ENCODE measurements at places on chromosomes 5 and 9. TPM values are rescaled to one million over a fixed set of nuclear protein-coding genes. Genes with fewer than 3 reads are reported as not detected.

The SH3RF2 gene
- total RNA-seq = 58.2 TPM

DNA sequence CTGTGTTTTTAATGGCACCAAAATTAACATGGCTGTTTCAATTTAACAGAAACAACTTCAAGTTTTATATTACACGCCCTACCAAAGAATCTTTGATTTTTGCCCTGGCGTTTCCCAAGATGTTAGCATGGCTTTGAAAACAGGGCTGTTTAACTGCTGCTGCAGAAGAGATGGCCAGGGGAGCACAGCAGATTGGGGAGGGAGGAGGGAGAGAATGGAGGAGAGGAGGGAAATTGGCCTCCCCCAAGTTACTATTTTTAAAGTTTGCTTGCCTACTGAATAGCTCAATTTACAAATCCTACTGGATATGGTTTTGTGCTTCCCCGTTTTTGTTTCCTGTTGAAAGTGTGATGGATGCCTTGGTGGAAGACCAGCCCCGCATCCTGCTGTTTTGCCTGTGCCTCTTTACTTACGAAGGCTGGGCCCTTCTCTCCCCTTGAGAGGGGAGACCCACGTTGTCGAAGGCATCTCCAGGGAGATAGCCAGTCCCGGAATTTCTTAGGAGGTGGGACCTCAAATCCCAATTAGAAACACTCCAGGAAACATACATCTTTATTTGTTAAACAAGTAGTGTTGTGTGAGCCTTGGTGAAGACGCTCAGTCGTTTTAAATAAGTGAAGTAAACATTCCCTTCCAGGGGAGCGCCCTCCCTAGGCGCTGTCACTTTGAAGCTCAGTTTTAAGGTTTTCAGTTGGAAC lies 98.6 kb downstream of the AOPEP start:
- peak; percentile 28 for DNase-seq

DNA sequence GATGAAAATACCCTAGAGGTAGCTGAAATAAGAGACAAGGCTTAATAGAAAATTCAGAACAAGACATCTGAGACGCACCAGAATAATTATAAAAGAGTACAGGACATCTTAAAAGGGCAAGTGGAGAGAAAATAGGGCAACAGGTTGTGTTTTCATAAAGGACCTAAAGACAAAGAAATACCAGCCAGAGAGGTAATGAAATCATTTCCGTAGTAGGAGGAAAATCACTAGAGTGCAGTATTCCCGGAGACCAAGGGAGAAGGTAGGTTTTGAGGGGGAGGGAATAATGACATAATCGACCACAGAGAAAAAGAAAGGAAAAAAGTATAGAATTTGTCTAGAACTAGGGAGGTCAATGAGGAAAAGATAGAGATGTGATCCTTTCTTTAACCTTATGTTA lies 26.2 kb upstream of the CTNNAL1 start:
- no peak for DNase-seq

The C6 gene
- total RNA-seq = 1.1 TPM

The PCDHGB6 gene
- 1.0 TPM for total RNA-seq

The NUTM2F gene
- not detected for total RNA-seq

GRCh38 chr5:147452165-147452811 lies 57.6 kb downstream of the DPYSL3 start:
- no peak for DNase-seq

The SPINK4 gene
- 212 TPM for total RNA-seq

The STPG3 gene
- total RNA-seq = not detected

DNA sequence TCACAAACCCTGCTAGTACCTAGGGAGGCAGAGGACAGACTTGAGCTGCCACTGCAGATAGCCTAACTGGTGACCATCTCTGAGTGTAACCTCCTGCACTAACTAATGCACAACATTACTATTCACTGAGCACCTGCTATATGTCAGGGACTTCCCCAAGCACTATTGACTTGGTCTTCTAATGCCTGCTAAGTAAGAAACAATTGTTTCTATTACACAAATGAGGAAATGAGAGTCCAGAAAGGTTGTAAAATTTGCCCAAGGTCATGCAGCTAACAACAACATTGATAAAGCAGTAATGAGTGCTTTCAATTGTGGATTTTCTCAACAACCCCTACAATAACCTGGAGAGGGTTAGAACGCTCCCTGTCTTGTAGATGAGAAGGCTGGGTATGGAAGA lies 183.7 kb downstream of the ZNF462 start:
- DNase-seq = no peak

- no peak for DNase-seq
Observed at GRCh38 chr9:20873240-20873865, 158.1 kb downstream of the HACD4 start.

- DNase-seq = no peak
Observed at GRCh38 chr5:16578474-16578883, 38.3 kb downstream of the RETREG1 start.

GRCh38 chr5:34412736-34413135 lies 243.4 kb upstream of the RAI14 start:
- no peak for DNase-seq

DNA sequence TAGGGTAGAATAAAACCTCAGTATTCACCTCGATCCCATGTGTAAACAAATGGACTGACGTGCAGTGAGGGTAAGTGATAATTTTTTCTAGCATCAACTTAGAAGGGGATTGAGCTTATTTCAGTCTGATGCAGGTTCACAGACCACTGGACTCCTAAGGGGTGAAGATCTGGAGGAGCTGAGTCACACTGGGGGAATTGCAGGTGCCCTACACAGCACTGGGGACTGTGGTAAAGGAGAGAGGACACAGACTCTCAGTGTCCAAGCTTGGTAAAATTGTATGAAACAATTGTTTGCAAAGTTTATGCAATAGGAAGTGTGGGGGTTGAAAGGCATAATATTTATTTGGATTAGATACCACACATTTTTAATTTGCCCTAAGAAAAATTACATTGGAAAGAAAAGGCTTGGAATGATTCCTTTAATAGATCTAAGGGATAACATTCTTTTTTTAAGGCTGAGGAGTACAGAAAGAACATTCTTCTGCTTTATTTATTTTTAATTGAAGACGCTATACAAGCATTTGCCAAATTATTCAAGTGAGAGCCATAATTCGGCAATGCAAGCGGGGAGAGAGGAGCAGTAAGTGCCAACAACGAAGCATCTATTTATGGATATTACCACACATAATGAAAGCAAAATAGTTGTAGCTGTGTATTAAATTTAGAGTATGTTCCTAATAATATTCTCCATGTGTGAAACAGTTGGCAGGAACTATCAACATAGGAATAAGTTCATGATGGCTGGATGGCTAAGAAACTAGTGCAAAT lies 766.9 kb upstream of the ADAMTS16 start:
- DNase-seq = no peak

DNA sequence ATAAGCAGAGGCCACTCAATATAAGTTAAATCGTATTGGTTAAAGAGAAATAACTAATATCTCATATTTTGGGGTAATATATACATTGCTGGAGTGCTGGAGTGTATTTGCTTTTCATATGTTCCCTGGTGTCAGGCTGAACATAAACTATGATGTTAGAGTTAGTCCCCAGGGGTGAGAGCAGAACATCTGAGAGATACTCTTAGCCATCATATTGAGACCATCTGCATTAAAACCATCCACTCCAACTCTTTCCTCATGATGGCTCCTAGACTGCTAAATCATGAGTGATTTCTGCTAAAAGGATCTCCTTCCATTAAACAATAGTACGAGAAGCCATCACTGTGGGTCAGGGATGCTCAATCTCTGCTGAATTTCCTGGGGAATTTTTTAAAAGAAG lies 436.2 kb downstream of the DTWD2 start:
- no peak for DNase-seq

- no peak for DNase-seq
Observed at GRCh38 chr5:109907189-109907588, 217.5 kb downstream of the MAN2A1 start.

DNA sequence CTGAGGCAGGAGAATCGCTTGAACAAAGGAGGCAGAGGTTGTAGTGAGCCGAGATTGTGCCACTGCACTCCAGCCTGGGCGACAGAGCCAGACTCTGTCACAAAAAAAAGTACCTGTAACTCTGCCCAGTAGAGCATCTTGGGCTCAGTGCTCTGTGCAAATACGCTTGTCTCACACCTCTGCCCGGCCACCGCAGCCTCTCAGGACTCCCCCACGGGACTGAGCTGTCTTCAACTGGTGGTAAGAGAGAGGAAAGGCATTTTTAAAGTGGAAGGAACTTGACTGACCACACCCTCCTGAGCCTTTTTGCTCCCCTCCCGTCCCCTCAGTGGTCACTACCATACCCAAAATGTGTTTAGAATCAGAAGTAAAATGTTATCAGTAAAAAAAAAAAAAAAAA lies 174.3 kb upstream of the PIK3R1 start:
- DNase-seq = no peak

The SLC35A4 gene
- total RNA-seq = 129 TPM

DNA sequence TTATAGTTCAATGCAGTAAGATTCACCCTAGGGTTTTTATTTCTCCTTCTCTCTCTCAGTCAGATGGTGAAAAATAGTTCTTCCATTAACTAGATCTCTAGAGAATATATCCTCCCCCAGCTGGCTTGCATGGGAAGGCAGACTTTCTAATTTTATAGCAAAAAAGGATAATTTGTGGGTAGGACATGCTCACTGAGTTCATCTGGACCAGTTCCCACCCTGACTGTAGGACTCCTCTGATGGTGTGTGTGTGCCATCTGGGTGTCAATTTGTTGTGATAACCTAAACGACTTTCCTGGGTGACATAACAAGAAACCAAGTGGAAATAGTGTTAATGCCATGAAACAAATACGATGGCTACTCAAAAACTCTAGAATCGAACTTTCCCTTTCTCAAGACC lies 44.9 kb downstream of the APBA1 start:
- no peak for DNase-seq

- no peak for DNase-seq
Observed at GRCh38 chr9:107158321-107158720, 124.8 kb upstream of the RAD23B start.

The SLC6A3 gene
- not detected for total RNA-seq

The FYB1 gene
- 6.1 TPM for total RNA-seq

- no peak for DNase-seq
Observed at GRCh38 chr5:132479111-132479951, 11.2 kb downstream of the IRF1 start.

The ACTBL2 gene
- not detected for total RNA-seq

The IRX2 gene
- 0.12 TPM for total RNA-seq

DNA sequence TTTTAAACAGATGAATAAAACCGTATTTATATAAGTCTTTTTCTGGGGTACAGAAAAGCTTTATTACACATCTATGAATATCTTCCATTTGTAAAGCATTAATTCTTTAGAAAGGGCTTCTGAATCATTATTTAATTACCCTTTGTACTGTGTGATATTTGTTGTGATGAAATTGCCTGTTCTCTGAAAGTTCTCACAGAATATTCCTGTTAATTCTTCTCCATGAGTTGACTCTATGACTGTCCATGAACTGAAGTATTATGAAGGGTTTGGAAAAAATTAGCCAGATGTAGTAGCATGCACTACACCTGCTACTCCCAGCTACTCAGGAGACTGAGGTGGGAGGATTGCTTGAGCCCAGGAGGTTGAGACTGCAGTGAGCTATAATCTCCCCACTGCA lies 127.0 kb downstream of the MAN2A1 start:
- no peak for DNase-seq

The AQP7 gene
- 7.4 TPM for total RNA-seq

GRCh38 chr9:133423216-133423615 lies 1.0 kb downstream of the ADAMTS13 start:
- no peak for DNase-seq

- no peak for DNase-seq
Observed at GRCh38 chr9:82110881-82111280, 122.3 kb downstream of the SPATA31D1 start.

The MSANTD3 gene
- total RNA-seq = 11.7 TPM

GRCh38 chr9:124197177-124198095 lies 60.3 kb upstream of the NEK6 start:
- no peak for DNase-seq
